ENCODE measurements at places on chromosomes 7 and 10. TPM values are rescaled to one million over a fixed set of nuclear protein-coding genes. Genes with fewer than 3 reads are reported as not detected.
A peak's percentile ranks its signal among the peaks of the same experiment; 100 is the strongest.

DNA sequence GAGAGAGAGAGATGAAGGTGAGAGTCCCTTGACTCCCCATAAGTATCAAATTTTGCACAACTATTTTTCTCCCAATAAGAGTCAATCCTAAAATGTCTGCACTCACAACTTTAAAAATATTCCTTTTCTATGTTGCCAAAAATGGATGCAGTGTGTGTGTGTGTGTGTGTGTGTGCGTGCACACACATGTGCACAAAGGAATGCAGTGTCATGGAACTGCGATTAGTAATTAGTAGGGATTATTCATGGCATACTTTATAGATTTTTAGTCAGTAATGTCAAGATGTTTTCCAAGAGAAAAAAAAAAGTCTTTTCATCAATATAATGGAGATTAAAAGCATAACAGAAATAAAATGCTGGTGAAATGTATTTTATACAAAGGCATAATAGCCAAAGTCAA is 179.1 kb upstream of the LRRTM3 start:
- DNase-seq: no peak

DNA sequence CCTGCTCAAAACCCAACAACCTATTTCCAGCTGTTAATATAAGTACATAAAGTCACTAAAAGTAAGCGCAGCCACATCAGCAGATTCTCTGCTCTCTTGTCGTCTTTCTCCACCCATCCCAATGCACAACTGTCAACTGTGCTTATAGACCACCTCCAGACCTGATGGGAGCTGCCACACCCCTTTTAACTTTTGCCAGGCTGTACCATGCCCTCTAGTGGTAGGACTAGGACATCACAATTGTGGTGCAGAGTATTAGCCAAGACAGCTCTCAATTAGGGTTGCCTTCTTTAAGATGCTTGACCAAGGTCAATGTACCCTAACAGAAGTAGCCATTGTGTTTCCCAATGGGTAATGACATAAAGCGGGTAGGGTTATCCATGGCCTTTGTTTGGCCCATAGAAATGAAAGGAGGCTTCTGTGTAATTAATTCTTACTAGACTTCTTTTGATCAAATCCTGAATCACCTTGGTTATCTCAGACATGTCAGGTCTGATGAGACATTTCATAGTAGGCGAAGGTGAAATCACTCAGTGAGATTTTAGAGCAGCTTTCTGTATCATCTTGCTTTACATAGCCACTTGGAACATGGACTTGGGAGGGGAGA is 68.1 kb downstream of the SCRN1 start:
- DNase-seq: peak; percentile 30

DNA sequence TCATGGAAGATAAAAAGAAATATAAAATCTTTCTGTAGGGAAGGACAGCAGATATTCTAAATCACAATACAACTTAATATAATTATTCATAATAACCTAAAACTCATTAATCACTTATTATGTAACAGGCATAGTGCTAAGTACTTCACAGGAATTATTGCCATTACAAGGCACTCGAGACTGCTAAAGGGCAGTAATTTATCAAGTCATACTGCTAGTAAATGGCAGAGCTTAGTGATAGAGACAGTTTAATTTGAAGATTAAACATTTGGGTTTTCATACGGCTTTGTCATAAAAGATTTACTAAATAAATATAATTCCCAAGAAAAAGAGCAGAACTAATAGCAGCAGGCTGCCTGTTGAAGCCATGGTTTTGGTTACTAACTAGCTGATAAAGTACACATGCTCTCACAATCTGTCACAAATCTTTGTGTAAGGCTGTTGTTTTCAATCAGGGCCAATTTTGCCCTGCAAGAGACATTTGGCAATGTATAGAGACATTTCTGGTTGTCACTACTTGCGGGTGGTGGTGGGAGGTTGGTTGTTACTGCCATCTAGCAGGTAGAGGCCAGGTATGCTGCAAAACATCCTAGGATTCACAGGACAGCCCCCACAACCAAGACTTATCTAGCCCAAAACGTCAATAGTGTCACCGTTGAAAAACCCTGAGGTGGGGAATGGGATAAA is 233.3 kb upstream of the CACNA2D1 start:
- no peak for DNase-seq

GRCh38 chr10:131099028-131099726 is 212.3 kb downstream of the TCERG1L start:
- no peak for DNase-seq

DNA sequence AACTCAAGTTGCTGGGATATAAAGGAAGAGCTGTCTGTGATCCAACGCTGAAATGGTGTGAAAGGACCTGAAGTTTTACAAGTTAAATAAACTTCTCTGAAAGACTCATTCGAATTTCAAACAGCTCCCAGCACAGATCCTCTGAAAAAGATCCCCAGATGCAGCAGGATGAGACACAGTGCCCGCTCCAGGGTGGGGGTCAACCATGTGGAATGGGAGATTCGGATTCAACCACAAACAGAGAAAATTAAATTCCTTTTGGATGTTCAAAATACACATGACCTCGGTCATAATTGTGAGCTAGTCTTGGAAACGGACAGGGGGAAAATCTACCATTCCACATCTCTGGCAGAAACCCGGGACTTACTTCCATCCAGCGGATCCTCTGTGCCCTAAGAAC is 119.6 kb downstream of the PRKAG2 start:
- DNase-seq: no peak

The SHOC2 gene
- 43.2 TPM for total RNA-seq
